ENCODE measurements at places on chromosomes 3 and 15.
A peak's percentile ranks its signal among the peaks of the same experiment; 100 is the strongest.

DNA sequence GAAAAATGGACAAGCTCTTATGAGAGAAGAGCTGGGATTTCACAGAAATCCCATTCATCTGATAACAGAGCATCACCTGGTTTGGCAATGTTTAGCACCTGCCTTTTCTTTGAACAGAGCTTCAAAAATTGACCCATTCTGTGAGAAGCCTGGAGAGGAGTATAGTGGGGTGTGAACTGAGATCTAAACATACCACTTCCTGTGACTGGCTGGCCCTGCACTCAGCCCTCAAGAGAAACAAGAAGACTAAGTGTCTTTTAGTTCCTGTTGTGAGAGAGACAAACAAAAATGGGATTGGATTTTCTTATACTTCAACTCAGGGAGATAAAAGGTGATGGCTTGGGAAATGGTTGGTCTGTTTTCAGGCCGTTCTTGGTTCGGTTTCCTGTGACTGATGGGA lies 1060.2 kb downstream of the ROBO1 start:
- DNase-seq = no peak

- no peak for DNase-seq
These were observed 268.4 kb upstream of the ROPN1 start for GRCh38 chr3:124260206-124260915.

DNA sequence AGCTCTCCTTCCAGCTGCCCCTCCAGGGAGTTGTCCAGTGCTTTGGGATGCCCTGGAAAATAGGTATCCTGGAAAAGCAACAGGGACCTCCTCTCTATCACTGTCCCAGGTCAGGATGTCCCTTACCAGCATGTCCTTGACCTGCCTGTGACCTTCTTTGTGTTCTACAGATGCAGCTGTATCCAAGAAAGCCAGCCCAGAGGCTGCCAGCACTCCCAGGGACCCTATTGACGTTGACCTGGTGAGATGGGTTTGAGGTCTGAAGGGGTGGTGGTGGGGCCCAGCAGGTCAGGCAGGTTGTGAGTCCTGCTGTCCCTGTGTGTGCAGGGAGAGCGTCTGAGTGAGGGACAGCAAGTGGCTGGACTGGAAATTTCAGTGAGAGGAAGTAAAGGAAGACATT lies 30.2 kb downstream of the PML start:
- DNase-seq = no peak

DNA sequence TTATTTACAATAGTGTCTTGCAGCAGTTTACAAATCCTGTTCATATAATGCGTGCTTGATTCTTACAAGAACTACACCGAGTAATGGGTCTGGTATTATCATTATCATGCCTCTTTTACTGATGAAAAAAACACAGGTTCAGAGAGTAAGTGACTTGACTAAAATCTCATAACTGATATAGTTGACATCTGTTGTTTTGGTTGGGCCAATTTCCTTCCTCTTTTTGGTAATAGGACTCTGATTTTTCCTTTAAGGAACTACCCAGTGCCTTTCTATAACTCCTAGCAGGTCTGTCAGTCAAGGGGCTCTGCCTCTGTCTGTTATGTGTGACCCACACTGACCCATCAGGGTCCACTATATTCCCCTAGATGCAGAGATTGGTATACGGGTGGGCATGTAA lies 14.6 kb upstream of the BLOC1S6 start:
- DNase-seq = peak; percentile 77

GRCh38 chr15:31005660-31006059 lies 14.2 kb upstream of the MTMR10 start:
- DNase-seq = no peak

DNA sequence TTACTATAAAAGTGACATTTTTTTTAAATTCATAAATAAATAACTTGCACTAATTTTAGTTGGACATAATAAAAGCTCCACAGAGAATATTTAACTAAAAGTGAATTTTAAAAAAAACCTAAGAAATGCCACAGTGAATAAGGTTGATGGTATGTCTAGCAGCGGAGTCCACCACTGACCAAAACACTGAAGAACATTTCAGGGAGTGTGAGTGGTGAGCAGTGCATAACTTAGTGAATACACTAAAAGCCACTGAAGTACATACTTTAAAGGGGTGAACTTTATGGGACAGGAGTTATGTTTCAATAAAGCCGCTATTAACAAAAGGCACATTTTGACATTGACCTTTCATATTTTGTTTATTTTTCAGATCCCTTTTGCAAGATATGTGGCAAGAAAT lies 32.3 kb downstream of the SRP14 start:
- no peak for DNase-seq

DNA sequence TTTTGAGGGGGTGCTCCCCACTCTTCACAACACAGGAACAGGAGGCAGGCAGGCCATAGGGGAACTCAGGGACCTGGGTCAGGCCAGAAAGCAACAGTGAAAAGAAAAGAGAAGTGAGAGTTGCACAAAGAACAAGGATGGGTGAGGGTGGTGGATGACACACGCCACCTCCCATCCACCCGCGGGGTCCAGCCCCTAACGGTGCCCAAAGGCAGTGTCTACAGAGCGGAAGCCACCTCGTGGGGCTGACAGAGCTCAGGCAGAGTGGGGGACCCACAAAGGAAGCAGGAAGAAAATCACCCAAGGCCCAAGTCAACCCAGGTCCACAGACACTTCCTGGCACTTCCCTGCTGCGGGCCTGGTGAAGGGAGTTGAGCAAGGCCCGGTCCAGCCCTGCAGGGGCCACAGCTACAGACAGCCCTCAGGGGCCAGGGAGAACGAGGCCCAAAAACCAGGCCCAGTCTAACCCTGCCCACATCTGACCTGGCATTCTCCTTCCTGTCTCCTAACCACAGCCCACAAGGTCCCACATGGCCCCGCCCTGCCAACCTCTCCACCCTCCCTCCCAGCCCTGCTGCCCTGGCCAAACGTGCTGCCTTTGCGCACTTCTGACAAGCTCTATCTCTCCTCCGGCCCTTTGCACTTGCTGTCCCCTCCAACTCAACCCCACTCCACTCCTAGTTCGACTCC lies 5.9 kb downstream of the NUP210 start:
- peak; percentile 98 for DNase-seq

- DNase-seq = peak; percentile 54
These were observed 201.1 kb upstream of the LRRFIP2 start for GRCh38 chr3:37375184-37376127.

GRCh38 chr15:64438653-64439447 lies 21.5 kb upstream of the ZNF609 start:
- DNase-seq = peak; percentile 95

GRCh38 chr15:87631775-87632174 lies 624.8 kb downstream of the NTRK3 start:
- DNase-seq = no peak

DNA sequence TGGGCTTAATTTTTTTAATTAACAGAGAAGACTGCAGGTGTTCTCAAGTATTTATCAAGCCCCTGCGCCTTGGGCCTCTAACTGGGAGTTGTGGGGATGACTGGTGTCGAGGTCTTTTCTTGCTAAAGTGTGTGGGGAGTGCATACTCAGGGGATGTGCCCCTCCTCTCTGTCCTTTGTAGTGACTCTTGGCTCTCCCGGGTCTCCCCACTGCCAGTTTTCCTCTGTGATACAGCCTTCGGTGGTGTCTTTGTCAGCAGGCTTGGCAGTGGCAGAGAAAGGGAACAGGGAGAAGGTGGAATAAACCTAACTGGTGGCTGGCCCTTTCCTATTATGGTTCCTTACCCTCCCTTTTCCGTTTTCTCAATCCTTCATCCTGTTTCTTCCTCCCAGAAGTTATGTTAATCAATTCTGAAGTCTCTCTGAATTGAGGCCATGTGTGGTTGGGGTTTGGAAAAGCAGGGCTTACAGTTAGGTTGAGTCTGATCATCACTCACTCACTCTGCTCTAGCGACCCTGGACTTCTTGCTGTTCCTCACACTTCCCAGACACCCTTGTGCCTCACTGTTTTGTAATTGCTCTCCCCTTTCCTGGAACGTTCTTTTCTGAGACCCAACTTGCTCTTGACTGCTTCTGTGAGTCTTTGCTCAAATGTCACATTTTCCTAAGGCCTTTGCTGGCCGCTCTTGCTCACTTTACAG lies 158.1 kb downstream of the PTPRG start:
- no peak for DNase-seq

GRCh38 chr15:74835312-74835823 lies 7.6 kb downstream of the ULK3 start:
- peak; percentile 68 for DNase-seq

GRCh38 chr3:58584690-58585004 lies 7.5 kb upstream of the FAM107A start:
- no peak for DNase-seq

Data from hematopoietic multipotent progenitor cell treated with erythropoietin and hydrocortisone succinate and interleukin-3 and kit ligand, for 4 days (in vitro differentiated cells).